ENCODE measurements at places on chromosomes 6 and 20.

DNA sequence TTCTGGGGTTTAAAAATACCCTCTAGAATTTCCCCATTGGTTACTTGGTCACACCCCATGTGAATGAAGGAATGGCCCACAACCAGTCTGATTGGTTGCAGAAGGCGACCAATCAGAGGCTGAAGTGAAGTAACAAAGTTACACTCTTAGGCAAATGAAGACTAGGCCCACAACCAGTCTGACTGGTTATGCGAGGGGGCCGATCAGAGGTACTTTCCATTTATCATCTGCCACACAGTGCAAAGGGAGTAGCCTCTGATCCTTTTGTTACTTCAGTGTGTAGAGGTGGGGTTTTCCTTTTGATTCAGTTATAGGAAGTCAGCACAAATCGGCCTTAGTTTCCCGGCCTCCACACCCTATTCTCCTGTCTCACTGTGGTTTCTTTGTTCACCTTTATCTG lies 61.2 kb upstream of the SGK1 start:
- DNase-seq, result no peak

- DNase-seq, result no peak
Observed at GRCh38 chr6:141513830-141514229, 618.9 kb upstream of the GJE1 start.

- no peak for DNase-seq
Observed at GRCh38 chr20:44284032-44284431, 27.0 kb downstream of the FITM2 start.

- DNase-seq, result no peak
Observed at GRCh38 chr6:116533233-116533957, 12.1 kb downstream of the TRAPPC3L start.

DNA sequence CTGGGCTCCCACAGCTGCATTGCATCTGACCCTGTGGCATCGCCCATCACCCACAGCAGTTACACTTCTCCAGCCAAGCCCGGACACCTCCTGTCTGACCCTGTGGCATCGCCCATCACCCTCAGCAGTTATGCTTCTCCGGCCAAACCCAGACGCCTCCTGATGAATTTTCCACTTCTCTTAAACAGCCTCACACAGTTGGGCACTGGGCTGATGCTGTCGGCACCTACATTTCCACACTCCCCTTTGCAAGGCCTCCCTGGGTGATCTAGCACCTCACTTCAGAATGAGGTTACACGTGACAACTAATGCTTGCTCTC lies 175.2 kb upstream of the ARID1B start:
- DNase-seq, result no peak

GRCh38 chr6:28841290-28841689 lies 82.5 kb downstream of the TRIM27 start:
- DNase-seq, result no peak
